ENCODE measurements at places on chromosomes 13 and 19.
A peak's percentile ranks its signal among the peaks of the same experiment; 100 is the strongest.

DNA sequence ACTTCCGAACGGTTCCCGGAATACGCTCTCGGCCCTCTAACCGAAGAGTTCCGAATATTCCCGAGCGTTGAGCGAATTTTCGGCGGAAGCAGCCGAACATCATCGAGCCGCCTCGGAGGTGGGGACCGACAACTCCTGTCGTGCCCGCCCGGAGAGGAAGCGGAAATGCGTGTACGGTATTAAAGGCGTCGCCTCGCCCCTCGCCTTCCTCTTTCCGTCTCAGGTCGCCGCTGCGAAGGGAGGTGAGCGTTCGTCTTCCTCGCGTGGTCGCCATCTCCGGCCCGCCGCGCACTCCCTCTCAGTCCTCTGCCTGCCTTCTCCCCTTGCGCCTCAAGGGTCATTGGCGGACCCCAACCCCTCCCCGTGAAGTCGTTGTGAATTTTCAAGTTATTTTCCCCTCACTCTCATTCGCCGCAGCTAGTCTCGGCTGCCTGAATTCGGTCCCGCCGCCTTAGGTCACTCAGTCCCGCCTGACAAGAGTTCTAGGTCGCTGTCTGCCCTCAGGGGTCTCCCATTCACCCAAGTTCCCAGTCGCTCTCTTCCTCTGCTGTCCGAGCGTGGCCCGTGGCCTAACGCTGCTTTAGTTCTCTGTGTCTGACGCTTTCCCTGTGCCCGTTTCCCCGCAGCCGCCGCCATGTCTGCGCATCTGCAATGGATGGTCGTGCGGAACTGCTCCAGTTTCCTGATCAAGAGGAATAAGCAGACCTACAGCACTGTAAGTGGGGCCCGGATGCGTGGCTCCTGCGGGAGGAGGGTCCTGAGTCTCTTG, at the start of gene RPL28:
Gene RPL28 (plus strand): TSS at position 209 of the 769 bp plus-strand sequence. CDS start 426 bp downstream, at position 635.
- peak; percentile 99 for DNase-seq

GRCh38 chr19:57263244-57263741, 17.0 kb upstream of the ZNF460 start:
- DNase-seq = no peak

GRCh38 chr19:1089891-1090290, 5.3 kb downstream of the POLR2E start:
- no peak for DNase-seq

DNA sequence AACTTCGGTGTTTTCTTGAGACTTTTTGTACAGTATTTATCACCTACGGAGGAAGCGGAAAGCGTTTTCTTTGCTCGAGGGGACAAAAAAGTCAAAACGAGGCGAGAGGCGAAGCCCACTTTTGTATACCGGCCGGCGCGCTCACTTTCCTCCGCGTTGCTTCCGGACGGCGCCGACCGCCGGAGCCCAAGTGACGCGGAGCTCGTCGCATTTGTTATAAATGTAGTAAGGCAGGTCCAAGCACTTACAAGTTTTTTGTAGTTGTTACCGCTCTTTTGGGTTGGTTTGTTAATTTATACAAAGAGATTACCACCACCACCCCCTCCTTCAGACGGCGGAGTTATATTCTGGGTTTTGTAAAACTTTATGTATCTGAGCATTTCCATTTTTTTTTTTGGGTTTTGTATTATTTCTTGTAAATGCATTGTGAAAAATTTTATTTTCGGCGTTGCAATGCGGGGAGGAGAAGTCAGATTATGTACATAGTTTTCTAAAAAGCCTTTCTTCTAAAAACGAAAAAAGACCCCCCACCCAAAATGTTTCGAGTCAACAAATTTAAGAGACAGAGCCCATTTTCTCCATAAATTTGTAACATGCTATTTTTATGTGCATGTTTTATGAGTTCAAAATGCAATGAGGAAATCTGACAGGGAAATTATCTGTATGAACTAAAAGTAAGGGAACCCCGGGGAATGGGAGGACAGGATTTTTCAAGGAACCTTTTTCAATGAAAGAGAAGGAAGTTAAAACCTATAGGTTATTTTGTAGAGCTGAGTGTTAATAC, 2.3 kb downstream of the SOX1 start:
- no peak for DNase-seq

- DNase-seq = peak; percentile 85
These were observed 22.6 kb downstream of the IPO5 start for GRCh38 chr13:97975848-97976609.

- DNase-seq = no peak
These were observed 203.8 kb downstream of the TUBA3C start for GRCh38 chr13:18977857-18978256.

DNA sequence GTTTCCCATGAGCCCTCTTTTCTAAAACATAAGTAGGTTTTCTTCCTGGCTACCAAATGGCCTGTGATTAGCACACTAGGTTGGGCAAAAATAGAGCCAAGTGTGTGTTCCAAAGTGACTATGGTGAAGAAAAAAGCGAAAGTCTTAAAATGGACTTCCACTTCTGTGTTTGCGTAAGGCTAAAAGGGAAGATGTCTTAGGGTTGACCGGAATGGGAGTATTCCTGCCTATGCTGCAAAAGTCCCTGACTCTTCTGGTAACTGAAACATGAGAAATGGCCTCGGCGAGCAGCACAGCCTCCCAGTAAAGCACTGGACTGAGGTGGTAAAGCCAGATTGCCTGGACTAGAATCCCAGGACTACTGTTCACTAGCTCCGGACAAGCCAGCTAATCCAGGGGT, 2.4 kb upstream of the FPR1 start:
- DNase-seq = no peak

DNA sequence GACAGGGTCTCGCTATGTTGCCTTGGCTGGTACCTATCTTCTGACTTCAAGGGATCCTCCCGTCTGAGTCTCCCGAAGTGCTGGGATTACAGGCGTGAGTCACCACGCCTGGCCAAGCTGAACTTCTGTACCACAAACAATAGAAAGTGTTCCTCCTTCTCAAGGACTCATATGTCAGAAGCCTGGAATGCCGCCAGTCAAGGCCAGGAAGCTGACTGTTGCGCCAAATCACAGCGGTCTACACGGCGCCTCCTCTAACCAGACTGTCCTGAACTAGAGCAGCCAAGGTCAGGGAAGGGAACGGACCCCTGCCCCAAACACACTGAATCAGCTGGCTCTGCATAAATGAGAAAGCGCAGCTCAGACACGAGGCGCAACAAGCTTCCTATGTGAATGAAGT, 14.6 kb downstream of the RAB20 start:
- DNase-seq = peak; percentile 27

DNA sequence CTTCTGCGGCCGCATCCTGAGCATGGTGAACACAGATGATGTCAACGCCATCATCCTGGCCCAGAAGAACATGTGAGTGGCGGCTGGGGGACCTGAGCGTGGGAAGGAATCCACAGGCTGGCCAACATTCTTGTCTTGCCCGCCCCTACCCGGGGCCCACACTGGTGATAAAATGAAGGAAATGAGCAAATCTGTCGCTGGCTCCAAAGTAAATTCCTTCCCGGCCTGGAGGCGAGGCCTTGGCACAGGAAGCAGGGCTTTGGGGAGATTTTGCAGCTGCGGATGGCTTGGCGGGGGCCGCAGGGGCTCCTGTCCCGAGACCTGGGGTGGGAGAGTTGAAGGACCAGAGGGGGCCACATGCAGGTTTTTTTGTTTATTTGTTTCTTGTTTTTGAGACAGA, 4.4 kb downstream of the KXD1 start:
- DNase-seq = no peak

DNA sequence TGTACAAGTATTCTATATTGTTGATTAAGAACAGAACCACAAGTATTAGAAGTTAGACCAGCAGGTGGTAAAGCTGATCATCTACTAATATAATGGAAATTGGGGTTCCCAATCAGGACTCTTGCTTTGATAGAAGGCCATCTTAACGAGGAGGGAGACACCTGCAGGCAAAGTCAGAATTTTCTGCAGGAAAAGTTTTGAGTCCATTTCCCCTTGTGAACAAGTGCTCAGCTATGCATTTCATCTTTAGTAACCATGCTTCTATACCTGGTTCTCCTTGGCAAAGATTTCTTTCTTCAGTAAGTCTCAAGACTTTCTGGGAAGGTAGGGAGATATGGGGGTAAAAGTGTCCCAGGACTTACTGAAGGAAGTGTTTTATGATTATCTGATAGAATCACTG, 36.1 kb upstream of the USPL1 start:
- peak; percentile 25 for DNase-seq

DNA sequence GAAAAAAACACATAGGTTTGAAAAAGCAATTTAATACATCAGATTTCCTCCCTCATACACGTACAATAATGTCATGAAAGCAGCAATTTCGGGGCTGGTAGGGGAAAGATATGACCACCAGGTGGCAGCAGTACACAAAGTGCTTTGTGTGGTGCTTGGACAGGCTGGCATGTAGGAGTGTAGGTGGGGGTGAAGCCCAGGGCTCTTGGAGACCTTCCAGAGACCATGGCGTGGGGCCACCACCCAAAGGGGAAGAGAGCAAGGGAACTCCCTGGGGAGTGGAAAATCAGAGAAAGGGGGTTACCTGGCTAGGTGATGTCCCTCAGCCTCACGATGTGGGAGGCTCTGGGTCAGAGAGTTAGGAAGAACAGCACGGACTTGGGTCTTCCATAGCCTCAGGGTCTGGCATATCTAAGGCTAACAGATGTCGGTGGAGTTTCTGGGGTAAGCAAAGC, 11.8 kb upstream of the CCNA1 start:
- DNase-seq = peak; percentile 84
